ENCODE measurements at places on chromosomes 5 and 9.

DNA sequence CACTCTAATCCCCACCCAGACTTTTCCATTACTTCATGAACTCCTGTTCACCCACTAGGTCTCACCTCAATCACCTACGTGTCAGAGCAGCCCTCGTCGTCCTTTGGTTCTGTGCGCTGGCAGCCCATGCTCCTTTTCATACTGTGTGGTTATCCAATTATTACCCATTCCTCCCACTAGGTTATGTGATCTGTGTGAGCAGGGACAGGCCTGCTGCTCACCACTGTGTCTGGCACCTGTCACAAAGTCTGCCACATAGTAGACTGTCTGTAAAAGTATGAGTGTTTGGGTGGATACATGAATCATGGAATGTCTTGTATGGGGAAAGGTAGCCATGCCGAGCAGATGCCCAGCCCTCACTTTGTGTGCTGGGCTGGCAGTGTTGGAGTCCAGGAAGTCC is 12.1 kb upstream of the SMAD5 start:
- no peak for DNase-seq

DNA sequence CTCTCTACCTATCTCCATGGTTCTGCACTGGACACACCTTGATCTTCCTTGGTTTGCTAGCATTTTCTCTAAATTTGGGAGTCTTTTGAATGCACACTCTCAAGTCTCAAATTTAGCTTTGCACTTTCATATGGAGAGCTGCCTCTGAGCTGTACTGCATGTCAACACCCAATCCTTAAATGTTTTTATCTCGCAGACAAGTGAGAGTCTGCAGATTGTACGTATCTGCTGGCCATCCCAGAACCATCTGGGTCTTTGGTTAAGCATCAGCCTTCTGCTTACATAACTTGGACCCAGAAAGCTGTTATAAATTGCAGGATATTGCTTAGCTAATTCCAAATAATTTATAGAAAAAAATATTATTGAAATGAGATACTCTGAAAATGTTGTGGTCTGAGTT is 111.4 kb upstream of the GRAMD2B start:
- DNase-seq, result no peak

GRCh38 chr5:35477911-35478310 is 139.8 kb upstream of the SPEF2 start:
- no peak for DNase-seq

DNA sequence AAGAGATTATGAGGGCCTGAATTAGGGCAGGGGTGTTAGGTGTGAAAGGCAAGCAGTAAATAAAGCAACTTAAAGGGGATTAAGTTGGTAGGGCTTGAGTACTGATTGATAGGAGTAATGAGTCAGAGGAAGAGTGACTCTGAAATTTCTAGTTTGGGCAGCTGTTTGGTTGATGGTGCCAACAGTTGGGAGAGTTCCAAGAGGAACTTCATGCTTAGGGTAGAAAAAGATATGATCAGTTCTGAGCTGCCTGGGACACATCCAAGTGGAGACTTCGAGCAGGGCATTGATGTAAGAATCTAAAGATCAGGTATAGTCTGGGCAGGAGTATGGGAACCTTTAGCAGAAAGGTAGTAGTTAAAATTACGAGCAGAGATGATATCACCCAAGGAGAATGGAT is 10.2 kb downstream of the MAMDC2 start:
- DNase-seq, result no peak

DNA sequence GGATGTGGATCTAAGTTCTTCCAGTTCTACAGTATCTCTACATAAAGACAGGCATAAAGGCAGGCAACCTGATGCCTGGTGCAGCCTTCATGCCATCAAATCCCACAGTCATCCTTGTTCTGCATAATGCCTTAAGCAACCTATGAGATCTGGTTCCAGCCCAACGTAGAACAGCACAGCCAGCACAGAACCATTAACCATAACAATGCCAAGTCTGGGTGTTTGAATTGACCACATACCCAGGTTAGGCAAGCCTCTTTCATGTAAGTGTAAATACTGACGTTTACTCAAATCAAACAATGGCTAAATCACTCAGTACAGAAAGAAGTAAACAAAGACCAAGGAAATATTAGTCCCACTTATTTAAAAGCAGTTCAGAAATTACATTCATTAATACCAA is 195.0 kb downstream of the ADAMTSL1 start:
- DNase-seq, result no peak

DNA sequence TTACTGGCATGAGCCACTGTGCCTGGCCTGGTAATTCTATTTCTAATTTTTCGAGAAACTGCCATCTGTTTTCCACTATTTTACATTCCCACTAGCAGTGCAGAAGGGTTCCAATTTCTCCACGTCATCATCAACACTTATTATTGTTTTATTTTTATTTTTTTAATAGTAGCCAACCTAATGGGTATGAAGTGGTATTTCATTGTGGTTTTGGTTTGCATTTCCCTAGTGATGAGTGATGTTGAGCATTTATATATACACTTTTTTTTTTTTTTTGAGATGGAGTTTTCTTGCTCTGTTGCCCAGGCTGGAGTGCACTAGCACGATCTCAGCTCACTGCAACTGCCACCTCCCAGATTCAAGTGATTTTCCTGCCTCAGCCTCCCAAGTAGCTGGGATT is 28.3 kb downstream of the WWC1 start:
- no peak for DNase-seq

Measured in thymus (tissue), 14 donors.